NCI-H524 (cell line): ENCODE measurements at places on chromosomes 7 and 10.

GRCh38 chr7:70313271-70313670 is 715.0 kb downstream of the AUTS2 start:
- no peak for DNase-seq

GRCh38 chr10:103125323-103126267 is 67.5 kb downstream of the NT5C2 start:
- DNase-seq: peak; percentile 27

- DNase-seq: no peak
Observed at GRCh38 chr10:25263931-25264330, 89.1 kb downstream of the GPR158 start.

GRCh38 chr10:70846795-70847194 is 31.0 kb downstream of the SGPL1 start:
- no peak for DNase-seq

- DNase-seq: no peak
Observed at GRCh38 chr10:6135039-6135438, 46.2 kb downstream of the RBM17 start.

DNA sequence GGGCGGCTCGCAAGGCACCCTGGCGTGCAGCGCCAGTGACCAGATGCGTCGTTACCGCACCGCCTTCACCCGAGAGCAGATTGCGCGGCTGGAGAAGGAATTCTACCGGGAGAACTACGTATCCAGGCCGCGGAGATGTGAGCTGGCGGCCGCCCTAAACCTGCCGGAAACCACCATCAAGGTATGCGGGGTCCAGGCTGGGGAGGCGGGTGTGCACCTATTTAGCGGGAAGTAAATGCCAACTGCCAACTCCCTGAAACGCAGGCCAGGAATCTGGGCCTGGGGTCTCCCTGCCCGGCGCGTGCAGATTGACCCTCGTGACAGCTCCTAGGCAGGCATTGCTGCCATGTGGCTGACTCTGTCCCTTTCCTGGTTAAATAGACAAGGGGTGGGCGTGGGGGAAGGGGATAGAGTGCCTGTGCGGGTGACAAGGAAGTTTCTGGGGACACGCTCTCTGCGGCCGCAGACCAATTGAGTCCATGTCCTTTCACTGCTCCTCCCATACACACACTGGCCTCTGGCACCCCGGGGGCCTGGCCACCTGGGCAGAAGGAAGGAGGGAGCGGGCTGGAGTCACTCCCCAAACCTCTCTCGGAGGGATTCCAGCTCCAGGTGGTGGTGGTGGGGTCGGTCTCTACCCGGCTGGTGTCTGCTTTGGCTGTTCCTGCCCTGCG is 2.7 kb downstream of the EVX1 start:
- no peak for DNase-seq

DNA sequence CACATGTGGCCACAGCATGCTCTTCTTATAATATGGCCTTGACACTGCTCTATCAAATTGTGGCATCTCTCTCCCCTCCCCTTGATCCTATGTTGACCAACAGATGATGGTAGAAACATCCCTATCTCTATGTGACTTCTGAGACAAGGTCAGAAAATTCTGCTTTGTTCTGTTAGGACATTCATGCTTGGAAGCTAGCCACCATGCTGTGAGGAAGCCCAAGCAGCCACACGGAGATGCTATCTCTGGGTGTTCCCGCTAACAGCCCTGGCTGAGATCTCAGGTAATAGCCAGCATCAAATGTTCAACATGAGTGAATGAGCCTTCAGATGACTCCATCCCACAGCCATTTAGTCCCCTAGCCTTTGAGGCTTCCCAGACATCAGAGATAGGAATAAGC is 36.8 kb upstream of the CPXM2 start:
- no peak for DNase-seq

- no peak for DNase-seq
Observed at GRCh38 chr7:135768064-135768463, 19.5 kb upstream of the FAM180A start.

GRCh38 chr7:44447874-44448425 is 42.5 kb downstream of the NUDCD3 start:
- DNase-seq: no peak
